CD4-positive, CD25-positive, alpha-beta regulatory T cell (primary cell): ENCODE measurements at places on chromosomes 16 and 17. TPM values are rescaled to one million over a fixed set of nuclear protein-coding genes. Genes with fewer than 3 reads are reported as not detected.

SLC13A2 gene
- not detected for total RNA-seq

LGALS9B gene
- total RNA-seq: not detected

CCL1 gene
- total RNA-seq: not detected

CA5A gene
- total RNA-seq: not detected

DNA sequence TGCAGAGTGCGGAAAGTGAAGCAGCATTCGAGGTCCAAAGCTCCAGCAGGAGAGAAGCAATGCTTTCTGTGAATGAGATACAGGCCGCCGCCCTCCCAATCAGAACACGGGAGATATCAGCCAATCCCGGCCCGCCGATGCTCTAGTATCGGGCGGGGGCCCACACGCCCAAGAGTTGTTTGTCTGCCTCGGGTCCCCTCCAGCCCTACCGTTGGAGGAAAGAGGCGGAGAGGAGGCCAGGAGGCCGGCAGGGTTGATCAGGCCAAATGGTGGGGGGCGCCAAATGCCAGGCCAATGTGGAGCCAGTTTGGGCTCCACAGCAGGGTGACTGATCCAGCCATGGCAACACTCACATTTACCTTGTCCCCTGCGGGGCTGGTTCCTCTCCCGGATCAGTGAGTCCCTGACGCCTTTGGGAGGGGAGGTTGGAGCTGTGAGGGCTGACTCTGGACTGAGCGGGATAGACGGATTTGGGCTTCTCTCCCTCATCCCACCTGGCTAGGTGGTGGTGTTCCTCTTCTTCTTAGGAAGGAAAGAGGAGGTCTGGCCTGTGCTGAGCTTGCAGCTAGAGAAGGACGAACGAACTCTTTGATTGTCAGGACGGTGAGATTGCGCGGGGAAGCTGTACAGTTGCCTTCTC lies 10.4 kb upstream of the CUEDC1 start:
- H3K4me1 ChIP-seq: no peaks in the 10 kb centered on the region
- no peaks in the 10 kb centered on the region for H3K36me3 ChIP-seq
- H3K4me3 ChIP-seq: no peak overlapping the region
- H3K27ac ChIP-seq: no peak overlapping the region

DNA sequence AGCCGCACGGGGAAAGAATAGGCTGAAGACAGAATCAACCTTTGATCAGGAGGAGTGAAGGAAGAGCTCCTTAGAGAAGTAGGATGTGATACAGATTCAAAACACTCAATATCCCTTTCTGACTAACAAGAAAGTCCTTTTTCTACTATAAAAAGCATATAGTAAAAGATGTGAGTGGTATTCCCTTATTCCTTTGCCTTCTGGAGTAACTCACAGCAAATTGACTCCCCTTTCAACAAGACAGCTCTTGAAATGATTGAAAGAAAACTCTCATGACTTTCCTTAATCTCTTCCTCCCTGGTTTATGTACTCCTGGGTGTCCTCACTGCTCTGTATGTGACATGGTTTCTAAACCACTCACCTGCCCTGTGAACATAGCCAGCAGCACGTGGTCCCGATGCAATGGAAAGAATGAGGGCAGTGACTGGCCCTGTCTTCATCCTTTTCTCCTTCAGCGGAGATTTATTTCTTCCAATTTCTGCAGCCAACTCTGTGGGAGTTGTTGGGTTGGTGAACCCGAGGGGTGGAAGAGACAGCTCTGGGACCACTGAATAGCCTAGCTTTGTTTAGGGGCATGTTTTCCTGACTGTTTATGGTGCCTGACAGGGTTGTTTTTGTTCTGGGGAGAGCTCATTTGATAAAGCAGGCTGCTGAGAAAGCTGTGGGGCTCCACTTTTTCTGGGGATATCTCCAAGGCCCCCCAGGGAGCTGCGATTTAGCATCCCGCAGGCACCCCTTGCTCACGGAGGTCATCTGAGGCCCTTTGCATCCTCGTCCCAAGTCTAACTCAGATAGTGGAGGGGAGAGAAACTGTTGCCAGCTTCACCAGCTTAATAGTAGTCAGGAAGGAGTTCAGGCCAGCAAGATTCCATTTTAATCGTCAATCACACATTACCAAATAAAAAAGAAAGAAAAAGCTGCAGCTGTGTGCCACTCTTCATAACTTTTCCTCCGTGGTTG lies 46.7 kb downstream of the MAP2K6 start:
- no peak overlapping the region for H3K4me3 ChIP-seq
- H3K27me3 ChIP-seq: no peaks in the 10 kb centered on the region
- H3K4me1 ChIP-seq: no peaks in the 10 kb centered on the region

DNA sequence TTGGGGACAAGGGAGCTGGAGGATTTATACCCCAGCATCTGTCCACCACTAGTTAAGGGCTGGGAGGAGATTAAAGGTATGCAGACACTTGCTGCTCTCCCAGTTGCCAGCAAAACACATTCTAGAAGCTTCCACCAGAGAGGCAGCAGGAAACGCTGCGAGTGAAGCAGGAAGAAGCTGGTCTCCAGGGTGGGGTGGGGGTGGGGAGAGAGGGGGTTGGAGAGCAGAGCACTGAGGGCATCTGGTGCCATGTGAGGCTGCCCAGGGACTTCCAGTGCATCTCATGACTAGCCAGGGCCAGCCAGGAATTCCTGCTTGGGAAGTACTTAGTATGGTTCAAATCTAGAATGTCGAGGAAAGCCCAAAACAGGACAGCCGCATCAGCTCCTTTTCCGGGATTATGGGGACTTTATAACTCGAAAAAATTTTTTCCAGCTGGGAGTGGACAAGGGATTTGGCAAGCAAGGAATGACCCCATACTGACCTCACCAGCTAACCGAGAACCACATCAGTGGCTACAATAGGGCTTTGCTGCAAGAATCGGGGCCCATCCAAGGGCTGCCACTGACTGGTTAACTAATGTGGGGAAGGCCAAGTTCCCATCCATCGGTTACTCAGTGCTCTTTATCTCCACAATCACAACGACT lies 26.2 kb upstream of the AXIN2 start:
- no peaks in the 10 kb centered on the region for H3K36me3 ChIP-seq
- H3K27me3 ChIP-seq: no peaks in the 10 kb centered on the region
- H3K27ac ChIP-seq: no peak overlapping the region
- no peak for DNase-seq
- no peak overlapping the region for H3K4me3 ChIP-seq
- peaks cover 11% of the 10 kb centered on the region for H3K4me1 ChIP-seq

DNA sequence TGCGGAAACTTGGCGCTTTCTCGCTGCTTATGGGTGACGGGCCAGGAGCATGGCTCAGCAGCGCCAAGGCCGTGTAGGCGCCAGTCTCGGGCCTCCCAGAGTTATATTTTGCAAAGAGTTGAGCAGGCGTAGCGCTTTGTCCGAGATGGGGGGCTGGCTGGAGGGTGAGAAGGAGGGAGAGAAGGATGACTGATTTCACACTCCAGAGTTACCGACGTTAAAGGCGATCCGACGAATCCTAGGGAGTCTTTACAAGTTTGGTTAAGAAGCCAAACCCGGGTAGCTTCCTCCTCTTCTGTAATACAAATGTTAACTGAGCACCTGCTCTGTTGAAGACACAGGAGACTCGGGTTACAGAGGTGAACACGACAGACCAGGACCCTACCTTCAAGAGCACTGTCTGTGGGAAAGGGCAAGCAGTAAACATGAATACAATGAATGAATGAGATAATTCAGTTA lies 782 bp downstream of the POLR2A start:
- H3K27me3 ChIP-seq: no peaks in the 10 kb centered on the region
- H3K4me3 ChIP-seq: peak overlapping the region; percentile 94
- peak overlapping the region; percentile 100 for H3K27ac ChIP-seq
- H3K4me1 ChIP-seq: peaks cover 66% of the 10 kb centered on the region
- DNase-seq: no peak

- H3K4me1 ChIP-seq: no peaks in the 10 kb centered on the region
- no peak overlapping the region for H3K4me3 ChIP-seq
- H3K27ac ChIP-seq: no peak overlapping the region
- no peak for DNase-seq
- H3K36me3 ChIP-seq: no peaks in the 10 kb centered on the region
- no peaks in the 10 kb centered on the region for H3K27me3 ChIP-seq
Measured at GRCh38 chr17:53736516-53737240, 86.0 kb upstream of the KIF2B start.

DNA sequence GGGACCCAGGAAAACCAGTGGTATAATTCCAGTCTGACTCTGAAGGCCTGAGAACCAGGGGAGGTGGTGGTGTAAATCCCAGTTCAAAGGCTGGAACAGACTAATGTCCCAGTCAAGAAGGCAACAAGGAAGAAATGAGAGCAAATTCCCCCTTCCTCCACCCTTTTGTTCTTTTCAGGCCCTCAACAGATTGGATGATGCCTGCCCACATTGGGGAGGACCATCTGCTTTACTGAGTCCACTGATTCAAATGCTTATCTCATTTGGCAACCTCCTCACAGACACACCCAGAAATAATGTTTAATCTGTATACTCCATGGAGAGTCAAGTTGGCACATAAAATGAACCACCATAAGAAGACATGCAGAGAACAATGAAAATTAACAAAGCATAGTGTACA lies 61.9 kb upstream of the CRYM start:
- H3K4me3 ChIP-seq: no peak overlapping the region
- no peak for DNase-seq
- no peaks in the 10 kb centered on the region for H3K4me1 ChIP-seq
- no peaks in the 10 kb centered on the region for H3K36me3 ChIP-seq

GRCh38 chr17:15256689-15257088 lies 8.4 kb downstream of the PMP22 start:
- DNase-seq: no peak
- H3K4me1 ChIP-seq: peaks cover 18% of the 10 kb centered on the region
- H3K4me3 ChIP-seq: no peak overlapping the region
- no peaks in the 10 kb centered on the region for H3K36me3 ChIP-seq

- DNase-seq: no peak
- H3K4me1 ChIP-seq: no peaks in the 10 kb centered on the region
- no peak overlapping the region for H3K4me3 ChIP-seq
- no peak overlapping the region for H3K27ac ChIP-seq
- peaks cover 2% of the 10 kb centered on the region for H3K27me3 ChIP-seq
Measured at GRCh38 chr16:87534030-87534653, 41.3 kb upstream of the ZCCHC14 start.

GRCh38 chr16:930511-930910 lies 40.3 kb downstream of the LMF1 start:
- no peak for DNase-seq
- H3K4me3 ChIP-seq: no peak overlapping the region
- peaks cover 21% of the 10 kb centered on the region for H3K36me3 ChIP-seq
- H3K27me3 ChIP-seq: no peaks in the 10 kb centered on the region

GRCh38 chr16:17412221-17412620 lies 58.5 kb downstream of the XYLT1 start:
- H3K27me3 ChIP-seq: no peaks in the 10 kb centered on the region
- no peak overlapping the region for H3K4me3 ChIP-seq
- no peak overlapping the region for H3K27ac ChIP-seq
- peaks cover 4% of the 10 kb centered on the region for H3K36me3 ChIP-seq
- DNase-seq: no peak

DNA sequence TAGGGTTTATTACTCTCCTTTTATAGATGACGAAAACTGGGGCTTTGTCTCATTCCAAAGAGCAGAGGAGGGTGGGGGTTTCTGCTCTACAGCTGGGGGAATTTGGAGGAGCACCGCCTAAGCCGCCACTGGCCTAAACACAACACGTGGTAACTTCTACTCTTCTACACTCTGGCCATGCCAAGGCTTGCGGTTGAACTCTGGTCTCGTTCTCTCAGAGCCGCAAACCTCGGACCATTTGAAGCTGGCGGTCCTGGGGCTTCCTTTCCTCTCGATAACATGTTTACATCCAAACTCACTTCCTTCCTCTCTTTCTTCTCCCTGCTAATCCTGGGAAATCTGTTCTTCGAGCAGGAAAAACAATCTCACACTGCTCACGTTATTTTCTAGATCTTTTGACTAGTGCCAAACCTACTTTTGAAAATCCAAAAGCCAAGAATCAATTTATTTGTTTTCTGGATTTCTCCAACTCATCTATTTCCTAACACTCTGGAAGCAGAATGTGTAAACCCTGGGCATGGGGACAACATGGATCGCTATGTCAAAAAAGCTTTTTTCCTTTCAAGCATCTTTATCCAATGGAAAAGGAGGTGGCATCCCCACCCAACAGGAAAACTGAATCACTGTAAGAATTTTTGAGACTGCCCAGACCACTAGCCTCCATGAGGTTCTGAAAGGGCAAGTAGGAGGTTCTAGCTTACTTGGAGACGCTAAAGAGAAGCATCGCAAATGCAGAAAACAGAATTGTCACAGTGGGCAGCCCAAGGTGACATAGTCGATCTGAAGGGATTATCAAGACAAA lies 13.6 kb upstream of the EEF2K start:
- H3K36me3 ChIP-seq: no peaks in the 10 kb centered on the region
- peak; percentile 75 for DNase-seq
- peaks cover 58% of the 10 kb centered on the region for H3K4me1 ChIP-seq
- peak overlapping the region; percentile 95 for H3K4me3 ChIP-seq

- DNase-seq: no peak
- no peaks in the 10 kb centered on the region for H3K27me3 ChIP-seq
- H3K4me3 ChIP-seq: no peak overlapping the region
- no peaks in the 10 kb centered on the region for H3K36me3 ChIP-seq
Measured at GRCh38 chr16:77467821-77468335, 33.0 kb upstream of the ADAMTS18 start.
